Left cardiac atrium (tissue), 4 donors: ENCODE measurements at places on chromosomes 5 and 9.

GRCh38 chr9:132697230-132697629 lies 27.0 kb downstream of the GTF3C4 start:
- no peak for DNase-seq

DNA sequence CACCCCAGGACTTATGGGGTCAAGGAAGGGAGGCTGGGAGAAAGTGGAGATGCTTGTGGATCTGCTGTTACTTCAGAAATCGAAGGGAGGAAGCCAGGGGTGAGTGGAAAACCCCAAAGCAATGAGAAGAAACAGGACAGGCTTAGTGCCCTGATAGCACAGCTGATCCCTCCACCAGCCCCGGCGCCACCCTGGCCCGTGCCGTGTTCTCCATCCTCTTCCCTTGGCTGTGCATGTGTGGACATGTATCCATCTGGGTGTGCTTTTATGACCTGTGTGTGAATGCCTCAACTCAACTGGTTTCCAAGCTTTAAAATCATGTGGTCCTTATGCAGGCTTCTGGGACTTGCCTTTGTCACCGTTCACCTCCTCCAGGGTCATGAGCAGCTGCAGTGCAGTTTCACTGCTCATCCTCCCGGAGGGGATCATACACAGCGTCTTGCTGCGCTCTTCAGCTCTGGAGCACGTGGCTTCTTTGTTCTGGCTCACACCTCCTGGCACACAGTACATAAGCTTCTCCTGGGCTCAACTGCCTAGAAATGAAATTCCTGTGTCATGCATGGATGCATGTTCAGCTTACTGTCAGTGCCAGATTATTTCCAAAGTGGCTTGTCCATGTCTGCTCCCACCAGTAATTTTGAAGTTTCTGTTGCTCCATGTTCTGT lies 58.2 kb downstream of the IPPK start:
- no peak for DNase-seq

- peak; percentile 28 for DNase-seq
Measured at GRCh38 chr5:84382363-84383295, 2.1 kb downstream of the EDIL3 start.

- no peak for DNase-seq
Measured at GRCh38 chr9:100112677-100113336, 13.8 kb downstream of the INVS start.

- no peak for DNase-seq
Measured at GRCh38 chr5:177557041-177557647, 2.8 kb upstream of the FAM193B start.

- DNase-seq = no peak
Measured at GRCh38 chr5:89396278-89396954, 513.4 kb upstream of the MEF2C start.

DNA sequence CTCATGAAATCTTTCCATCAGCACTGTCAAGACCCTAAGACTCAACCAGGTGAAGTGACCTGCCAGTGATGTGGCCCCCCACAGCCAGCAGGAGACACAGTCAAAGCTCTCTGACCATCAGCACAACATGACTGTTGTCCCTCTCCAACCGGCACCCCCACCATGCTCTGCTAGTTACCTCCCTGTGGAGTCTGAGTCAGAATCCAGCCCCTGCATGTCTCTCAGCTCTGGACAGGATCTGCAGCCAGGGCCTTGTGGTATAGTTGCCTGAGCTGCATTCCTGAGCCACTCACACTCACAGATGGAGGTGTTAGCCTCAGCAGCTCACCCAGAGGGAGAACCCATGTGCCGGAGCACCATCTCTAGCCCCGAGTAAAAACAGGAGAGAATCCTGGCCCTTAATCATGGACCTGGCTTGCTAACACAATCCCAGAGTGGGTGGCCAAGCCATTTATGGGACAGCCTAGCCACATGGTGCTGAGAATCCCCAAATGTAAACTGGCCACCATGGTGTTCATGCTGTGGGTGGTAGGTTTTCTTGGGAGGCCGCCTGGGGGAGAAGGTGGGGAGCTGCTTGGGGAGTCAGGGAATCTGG lies 237.8 kb downstream of the PAPPA start:
- no peak for DNase-seq

DNA sequence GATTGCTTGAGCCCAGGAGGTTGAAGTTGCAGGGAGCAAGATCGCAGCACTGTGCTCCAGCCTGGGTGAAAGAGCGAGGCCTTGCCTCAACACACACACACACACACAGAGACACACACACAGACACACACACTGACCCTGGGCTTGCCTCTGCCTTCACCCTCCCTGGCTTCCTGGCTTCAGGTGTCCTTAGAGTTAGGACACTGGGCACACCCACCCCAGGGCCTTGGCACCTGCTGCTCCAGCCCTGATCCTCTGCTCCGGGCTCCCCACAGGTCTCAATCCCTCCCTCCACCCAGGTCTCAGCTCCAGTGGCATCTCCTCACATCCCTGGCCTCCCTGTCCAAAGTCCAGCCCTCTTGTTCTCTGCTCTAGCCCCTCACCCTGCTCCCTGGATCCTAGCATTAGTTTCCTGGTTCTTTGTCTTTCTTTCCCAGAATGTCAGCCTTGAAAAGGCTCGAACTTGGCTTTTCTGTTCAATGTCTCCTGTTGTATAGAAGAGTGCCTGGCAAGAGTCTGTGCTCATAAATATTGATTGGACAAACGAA lies 212.9 kb downstream of the C9orf50 start:
- peak; percentile 5 for DNase-seq

DNA sequence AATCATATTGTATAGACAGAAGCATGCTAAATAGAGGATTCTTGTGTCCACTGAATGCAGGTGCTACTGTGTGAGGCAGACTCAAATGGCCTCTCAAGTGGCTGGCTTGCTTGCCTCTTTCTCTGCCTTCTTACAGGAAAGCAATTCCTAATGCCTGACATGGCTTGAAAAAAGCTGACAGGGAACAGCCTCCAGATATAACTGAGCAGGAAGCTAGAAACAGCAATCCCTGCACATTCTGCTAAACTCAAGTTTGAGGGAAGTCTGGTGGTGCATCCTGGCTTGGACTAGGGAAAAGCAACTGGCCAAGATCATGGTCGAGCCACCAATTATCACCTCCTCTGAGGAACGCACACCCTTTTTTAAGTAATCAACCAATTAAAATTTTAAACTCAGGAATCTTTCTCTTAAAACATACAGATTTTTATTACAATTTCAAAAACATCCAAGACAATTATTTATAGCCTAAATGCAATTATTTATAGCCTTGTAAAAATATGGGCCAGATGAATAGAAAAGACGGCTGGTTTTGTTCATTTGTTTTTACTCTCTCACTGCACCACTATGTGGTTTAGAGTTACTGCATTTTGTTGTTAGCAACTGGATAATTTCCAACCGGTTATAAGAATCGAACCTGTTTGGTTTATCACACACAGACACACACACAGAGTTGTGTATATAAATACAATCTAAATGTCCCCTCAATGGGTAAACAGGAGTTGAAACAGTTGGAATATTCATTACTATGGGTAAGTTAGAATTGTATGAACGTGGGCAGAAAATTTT lies 290.9 kb upstream of the ANKRD55 start:
- DNase-seq = no peak

- DNase-seq = peak; percentile 54
Measured at GRCh38 chr9:130423272-130423671, 21.5 kb upstream of the ASS1 start.

- no peak for DNase-seq
Measured at GRCh38 chr9:1956958-1957357, 58.2 kb upstream of the SMARCA2 start.

DNA sequence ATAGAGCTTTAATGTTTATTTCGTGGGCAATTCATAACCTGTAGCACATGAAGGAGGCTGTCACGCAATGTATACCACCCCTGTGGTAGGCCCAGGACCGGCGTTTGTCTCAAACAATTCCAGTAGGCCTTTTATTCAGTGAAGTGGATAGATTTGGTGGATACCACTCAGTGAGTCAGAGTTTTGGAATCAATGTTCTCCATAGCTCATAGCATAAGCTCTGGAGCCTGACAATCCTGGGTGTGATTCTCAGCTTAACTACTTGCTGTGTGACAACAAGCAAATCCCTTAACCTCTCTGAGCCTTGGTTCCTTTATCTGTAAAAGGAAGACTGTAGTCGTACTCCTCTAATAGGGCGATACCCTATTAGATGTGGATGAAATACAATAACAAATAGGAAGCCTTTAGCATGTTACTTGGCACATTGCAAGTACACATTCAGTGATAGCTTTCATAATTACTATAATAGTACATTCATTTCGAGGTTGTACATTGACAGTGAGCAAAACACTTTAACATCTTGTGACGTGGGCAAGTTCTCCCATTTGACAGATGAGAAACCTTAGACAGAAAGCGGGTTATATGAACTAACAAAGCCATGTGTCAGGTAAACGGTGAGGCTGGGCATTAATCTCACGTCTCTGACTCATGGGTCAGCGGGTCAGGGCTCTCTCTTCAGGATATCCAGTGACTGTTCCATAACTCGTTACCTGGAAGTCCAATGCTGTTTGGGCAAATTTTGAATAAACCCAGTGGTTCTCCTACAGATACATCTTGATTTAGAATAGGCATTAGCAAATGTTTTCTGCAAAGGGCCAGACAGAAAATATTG lies 130.8 kb downstream of the C9orf152 start:
- no peak for DNase-seq

DNA sequence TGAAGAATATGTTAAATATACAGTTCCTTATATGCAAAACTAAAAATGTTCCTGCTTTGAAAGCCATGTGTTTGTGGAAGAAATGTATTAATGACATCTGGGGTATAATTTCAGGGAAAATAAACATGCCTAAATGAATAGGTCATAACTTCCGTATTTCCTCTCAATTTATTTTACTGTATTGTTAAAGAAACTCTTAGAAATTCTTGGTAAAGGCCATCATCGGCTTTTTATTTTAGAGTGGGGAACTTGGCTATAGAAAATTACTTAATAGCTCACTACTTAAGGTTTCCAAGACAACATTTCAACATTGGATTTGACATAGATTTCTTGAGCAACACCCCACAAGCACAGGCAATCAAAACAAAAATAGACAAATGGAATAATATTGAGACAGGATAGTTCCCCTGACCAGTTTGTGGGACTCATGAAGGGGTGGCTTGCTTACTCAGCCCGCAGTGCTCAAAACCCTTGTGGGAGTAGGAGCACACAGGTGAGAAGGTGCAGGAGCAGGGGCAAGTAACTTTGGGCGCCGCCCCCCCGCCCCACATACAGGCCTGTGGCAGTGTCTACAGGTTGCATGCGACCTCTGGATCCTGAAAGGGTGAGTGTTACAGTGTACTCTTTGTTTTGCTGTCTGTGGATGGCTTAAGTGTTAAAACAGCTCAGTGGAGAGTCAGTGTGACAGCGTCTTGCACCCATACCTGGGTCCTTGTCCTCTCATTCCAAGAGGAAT lies 891.4 kb upstream of the C9orf72 start:
- no peak for DNase-seq

DNA sequence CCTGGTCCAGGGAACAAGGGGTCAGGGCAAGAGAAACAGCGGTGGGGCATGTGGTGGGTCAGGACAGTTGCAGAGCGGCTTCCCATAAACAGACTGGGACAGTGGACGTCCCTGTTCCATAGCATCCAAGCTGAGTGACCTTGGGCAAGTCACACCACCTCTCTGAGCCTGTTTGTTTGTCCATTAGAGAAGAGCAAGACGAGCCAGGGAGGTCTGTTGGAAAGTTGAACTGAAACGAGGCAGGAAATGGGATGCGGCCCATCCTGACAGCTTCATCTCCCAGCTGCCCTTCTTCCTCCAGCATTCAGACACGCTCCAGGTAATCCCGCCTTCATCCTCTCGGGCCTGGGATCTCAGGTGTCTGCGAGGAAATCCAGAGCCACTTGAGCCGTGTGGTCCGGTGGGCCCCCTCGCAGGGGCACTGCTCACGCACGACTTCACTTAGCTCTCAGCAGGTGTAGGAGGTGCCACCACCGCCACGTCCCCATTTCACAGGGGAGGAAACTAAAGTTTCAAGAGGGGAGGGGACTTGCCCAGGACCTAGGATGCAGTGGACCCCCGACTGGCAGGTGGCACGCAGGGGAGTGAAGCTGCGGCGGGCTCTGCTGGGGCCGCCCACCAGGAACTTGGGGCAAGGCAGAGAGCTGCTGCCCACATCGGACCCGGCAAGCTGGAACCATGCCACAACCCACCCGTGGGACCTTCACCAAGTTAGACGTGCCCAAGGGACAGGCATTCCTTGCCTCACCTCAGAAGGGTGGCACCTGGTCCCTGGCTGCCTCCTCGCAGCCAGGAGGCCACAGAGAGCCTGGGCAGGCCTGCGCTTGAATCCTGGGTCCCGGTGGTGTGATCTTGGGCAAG lies 13.0 kb downstream of the PTGES2 start:
- DNase-seq = no peak

DNA sequence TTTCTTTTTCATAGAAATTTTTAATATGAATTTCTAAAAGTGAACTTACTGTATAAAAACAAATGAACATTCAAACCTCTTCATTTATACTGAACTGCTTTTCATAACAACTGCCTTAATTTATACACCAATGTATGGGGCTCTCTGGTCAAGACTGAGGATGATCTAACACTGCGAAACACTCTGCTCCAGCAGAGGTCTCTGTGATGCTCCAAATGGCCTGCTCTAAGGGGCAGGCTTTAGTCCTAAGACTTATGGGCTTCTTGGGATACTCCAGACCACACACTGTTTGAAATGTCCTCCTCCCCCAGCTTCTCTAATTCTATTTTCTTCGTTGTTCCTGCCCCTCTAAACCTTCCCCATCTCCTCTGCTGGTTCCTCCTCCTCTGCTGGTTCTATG lies 58.5 kb downstream of the LIFR start:
- no peak for DNase-seq

- DNase-seq = no peak
Measured at GRCh38 chr9:110027671-110028081, 180.3 kb downstream of the C9orf152 start.

- DNase-seq = no peak
Measured at GRCh38 chr5:139839232-139839815, 43.7 kb downstream of the PSD2 start.

DNA sequence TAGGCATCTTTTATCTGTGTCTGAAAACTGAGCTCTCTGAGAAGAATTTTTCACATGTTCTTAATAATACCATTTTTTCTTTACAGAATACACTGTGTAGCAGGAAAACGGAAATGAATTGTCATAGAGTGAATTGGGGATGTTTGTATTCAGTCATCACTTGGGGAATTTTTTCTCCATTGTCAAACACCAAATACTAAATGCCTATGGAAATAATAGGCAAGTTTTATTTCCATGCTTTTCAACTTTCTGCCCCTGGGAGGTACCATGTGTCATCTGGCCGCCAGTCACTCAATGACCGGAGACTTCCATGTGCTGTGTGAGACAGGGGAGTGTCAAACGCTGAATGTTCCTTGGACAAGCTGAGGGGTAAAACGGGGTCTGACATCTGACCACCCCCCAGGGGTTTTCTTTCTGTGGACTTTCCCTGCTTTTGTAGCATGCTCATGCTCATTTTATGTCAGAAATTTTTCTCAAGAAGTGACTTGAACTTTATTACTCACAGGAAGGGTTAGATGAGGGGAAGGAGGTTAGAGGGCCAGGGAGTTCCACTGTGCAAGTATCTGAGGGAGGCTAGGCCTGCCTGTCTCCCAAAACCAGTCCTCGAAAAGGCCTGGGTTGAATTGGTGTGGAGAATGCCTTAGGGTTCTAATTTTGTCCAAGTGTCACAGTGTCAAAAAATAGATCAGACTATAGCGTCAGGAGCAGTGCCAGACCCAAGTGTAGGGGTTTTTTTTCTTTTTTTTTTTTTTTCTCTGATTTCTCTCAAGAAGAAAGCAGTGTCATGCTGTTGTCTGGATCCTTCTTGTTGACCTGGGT lies 438.6 kb downstream of the AGTPBP1 start:
- DNase-seq = no peak
